ENCODE measurements at places on chromosomes 4 and X.

DNA sequence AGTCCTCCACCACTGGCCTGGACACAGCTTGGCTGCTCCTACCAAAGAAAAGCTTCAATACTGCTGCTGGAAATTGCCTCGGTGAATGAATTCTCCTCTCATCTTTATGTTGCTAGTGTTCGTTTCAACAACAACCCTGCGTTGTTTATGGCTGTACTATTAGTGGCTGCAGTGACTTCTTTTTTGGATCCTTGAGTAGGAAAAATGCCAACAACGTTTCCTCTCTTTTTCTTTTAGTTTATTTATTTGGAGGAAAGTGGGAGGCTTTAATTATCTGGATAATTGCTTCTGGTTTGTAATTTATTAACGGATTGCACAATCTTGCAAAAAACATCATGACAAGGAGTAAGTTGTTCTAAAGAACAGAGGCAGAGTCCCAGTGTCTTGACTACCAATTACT lies 464.1 kb upstream of the TRAM1L1 start:
- no peak for DNase-seq

- DNase-seq, result peak; percentile 16
Measured at GRCh38 chr4:7719354-7720174, 220.1 kb downstream of the AFAP1 start.

DNA sequence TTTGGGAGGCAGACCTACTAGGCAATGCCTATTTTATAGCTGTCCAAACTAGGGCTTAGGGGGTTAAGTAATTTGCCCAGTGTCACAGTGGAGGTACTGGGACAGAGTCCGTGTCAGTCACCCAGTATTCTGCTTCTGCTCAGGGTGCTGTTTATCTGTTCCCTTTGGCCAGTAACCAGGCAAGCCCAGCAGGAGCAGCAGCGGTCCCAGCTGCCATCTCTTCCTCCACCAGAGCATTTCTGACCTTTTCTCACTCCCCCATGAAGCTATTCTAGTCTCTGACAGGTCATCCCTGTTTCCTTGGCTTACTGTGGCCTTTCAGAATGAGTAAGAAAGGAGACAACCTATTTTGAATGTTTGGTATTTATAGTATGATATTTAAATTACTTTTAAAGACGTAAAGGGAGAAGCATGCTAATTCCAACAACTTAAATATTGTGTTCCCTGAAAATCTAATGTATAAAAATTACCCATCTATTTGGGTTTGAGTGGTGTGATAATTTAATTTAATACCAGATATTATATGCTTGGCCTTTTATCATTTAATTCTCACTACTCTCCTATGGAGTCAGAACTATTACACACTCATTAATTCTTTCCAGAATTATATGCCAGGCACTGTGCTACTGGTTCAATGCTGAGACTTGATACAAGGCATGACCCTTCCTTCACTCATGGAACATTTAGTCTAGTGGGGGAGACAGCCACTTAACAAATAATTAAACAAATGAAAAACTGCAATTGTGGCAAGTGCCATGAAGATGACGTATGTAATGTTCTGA lies 60.6 kb downstream of the RPS6KA3 start:
- DNase-seq, result no peak

DNA sequence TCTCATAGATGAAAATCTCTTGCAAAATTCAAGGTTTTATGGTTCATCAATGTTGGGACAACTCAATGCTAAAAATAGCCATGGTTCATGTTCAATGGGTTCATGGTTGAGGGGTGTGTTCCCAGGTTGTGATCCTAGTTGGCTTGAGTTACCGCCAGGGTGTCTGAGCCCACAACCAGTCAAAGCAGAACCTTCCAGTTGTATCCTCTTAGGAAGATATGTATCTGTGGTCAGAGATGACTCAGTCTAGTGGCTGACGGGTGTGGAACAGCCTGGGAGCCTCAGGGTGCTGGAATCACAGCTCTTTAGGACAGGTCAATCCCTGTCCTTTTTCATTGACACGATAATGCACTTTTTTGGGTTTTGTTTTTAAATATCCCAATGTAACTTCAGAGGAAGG lies 192.3 kb upstream of the NR3C2 start:
- DNase-seq, result no peak

DNA sequence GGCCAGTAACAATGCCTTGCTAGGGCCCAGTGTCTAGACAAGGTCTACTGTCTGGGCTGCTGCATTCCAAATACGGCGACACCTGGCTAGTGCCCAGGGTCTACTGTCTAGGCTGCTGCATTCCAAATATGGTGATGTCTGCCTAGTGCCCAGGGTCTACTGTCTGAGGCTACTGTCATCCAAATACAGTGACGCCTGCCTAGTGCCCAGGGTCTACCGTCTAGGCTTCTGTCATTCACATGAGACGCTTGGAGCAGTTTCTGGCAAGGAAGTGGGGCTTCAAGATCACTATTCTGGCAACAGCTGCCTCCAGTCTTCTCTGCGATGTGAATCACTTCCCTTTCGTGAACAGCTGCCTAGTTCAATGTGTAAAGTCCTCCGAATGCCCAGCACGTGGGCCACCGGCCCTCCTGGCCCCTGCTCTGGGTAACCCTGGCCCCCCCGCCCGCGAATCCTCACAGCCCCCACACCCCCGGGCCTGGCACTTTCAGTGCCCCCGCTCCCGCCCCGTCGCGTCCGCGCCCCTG lies 12.7 kb downstream of the ACOX3 start:
- no peak for DNase-seq

Measured in activated gamma-delta T cell (primary cell).